Testis (tissue), 5 donors: ENCODE measurements at places on chromosomes 1 and 21. TPM values are rescaled to one million over a fixed set of nuclear protein-coding genes. Genes with fewer than 3 reads are reported as not detected.
A peak's percentile ranks its signal among the peaks of the same experiment; 100 is the strongest.

DNA sequence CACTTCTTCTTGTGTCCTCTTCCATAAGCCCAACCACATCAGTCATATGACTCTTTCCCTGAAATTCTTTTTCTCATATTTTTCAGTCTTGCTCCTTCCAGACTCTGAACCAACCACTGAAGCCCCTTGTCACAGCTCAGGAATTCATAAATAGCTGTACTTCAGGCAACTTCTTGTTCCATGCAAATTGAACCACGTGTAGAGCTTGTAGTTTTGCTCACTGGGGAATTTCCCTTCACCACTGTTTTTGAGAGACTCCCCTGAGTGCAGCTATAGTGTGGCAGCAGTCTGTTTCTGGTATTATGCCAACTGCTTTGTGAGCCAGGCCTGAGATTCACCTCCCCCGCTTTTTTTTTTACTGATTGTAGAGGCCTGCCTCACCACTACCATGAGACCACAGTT is 150.3 kb upstream of the SPAG17 start:
- DNase-seq, result no peak

DONSON gene
- polyA plus RNA-seq, result 46.9 TPM

DNA sequence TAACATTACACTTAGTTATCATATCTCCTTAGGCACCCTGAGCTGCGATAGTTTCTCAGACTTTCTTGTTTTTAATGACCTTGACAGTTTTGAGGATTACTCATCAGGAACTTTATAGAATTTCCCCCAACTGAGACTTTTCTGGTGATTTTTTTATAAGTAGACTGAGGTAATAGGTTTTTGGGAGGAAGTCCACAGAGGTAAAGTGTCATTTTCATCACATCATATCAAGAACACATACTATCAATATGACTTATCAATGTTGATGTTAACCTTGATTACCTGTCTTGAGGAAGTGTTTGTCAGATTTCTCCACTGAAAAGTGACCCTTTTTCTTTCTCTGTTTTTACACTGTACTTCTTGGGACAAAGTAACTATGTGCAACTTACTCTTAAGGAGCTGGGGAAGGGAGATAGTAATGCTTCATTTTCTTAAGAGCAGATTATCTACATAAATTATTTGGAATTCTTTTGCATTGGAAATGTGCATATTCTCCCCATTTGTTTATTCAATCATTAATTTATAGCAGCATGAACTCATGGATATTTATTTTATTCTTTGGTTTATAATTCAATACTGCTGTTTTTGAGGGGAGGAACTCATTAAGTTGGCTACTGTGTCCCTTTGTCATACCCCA is 72.8 kb upstream of the HSD17B7 start:
- DNase-seq, result no peak

- no peak for DNase-seq
Measured at GRCh38 chr1:221911714-221912113, 169.8 kb upstream of the DUSP10 start.

DNA sequence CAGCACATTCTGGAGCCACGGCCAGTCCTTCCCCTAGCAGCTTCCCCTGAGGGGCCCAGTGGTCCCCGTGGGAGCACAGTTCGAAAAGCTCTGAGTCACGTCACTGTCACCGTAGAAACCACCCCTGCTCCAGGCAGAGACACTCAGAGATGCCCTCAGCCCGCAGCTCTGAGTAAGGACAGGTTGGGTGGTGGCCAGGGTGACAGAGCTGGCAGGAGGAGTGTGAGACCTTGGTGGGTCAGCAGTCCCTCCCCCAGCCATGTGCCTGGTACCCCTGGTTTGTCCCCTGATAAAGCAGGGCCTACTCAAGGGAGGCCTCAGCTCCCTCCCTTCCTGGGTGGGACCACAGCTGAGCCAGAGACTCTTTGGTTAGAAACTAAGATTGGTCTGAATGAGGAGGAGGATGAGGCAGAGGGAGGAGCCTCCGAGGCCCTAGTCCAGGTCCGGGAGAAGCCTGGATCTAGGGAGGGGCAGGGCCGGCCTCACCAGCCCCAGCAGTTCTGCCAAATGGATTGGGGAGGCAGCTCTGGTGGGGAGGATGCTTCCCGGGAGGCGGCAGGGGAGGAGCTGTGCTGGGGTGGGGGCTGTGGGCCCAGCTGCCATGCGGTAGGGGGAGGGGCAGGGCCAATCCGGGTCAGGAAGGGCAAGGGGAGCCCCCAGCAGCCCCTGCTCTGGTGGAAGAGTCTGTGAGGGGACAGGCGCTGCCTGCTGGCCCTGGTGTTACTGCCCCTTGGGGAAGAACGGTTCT is 55.2 kb downstream of the SLC9A1 start:
- DNase-seq, result peak; percentile 77

- DNase-seq, result peak; percentile 57
Measured at GRCh38 chr21:32336711-32337110, 38.1 kb downstream of the MRAP start.

GRCh38 chr1:47886141-47886540 is 111.0 kb downstream of the TRABD2B start:
- no peak for DNase-seq

MROH9 gene
- polyA plus RNA-seq, result 2.3 TPM

DNA sequence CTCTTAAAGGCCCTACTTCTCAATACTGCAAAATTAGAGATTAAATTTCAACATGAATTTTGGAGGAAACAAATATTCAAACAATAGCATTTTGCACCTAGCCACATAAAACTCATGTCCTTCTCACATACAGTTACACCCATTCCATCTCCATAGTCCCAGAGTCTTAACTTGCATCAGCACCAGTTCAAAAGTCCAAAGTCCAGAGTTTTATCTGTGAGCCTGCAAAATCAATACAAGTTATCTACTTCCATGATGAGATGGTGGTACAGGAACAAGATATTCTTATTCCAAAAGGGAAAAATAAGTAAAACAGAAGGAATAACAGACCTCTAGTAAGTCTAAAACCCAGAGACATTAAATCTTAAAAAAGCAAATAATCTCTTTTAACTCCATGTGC is 686.0 kb upstream of the ADGRL4 start:
- no peak for DNase-seq

DCDC2B gene
- 2.6 TPM for polyA plus RNA-seq

GRCh38 chr1:98704474-98704873 is 43.0 kb downstream of the SNX7 start:
- peak; percentile 46 for DNase-seq

DNA sequence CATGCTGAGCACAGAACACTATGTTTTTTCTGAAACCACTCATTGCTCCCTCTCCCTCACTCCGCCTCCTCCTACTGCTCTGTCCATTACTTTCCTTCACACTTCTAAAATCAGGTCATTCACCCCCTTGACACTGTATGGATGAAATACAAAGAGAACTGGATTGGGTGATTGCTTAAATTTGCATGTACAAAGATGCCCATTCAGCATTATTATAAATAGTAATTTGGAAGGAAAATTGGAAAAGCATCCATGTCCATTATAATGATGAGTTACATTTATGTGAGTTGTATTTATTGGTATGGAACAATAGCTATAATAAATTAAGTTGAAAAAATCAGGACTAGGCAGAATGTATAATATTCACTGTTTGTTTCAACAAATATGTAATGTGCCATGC is 83.7 kb downstream of the PLD5 start:
- DNase-seq, result no peak

GRCh38 chr1:82337635-82338034 is 536.9 kb downstream of the ADGRL2 start:
- DNase-seq, result no peak

LPAR3 gene
- polyA plus RNA-seq, result 23.3 TPM

CNR2 gene
- polyA plus RNA-seq, result 0.20 TPM

DNA sequence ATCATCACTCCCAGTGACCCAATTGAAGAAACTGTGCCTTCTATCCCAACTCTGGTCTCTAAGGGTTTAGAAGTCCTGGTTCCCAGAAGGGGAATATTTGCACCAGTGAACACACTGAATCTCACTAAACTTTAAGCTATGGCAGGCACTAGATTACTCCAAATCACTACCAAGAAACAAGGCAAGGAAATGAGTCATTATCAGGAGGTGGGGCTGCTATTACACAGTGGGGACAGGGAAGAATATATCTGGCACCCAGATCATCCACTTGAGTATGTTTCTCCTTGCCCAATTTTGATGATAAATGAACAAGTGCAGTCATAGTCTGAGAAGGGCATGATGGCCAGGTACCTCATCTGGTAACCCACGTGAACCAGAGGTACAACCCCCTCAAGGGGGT is 7.0 kb downstream of the MRPL9 start:
- no peak for DNase-seq

TNFAIP8L2 gene
- polyA plus RNA-seq, result 2.1 TPM

DNA sequence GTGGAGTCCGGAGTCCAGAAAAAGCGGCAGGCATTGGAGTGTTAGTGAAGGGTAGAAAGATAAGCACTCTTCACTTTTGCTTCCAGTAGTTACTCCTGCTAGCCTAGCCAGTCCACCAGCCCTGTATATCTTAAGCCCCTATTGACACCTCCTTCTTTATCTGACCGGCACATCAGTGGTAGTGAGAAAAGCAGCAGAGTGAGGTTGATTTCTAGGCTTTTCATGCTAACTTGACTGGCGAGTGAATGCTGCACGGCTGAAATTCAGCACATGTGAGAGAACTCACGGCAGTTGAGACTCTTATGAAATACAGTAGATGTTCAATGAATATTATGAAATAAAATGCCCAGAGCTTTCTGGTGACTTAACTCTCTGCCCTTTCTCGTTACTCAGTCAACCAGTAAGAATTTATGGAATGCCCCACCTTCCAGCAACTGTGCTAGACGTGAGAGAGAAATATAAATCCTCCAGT is 128.2 kb downstream of the CACHD1 start:
- no peak for DNase-seq

CGN gene
- 25.9 TPM for polyA plus RNA-seq

RASAL2 gene
- 25.9 TPM for polyA plus RNA-seq

- no peak for DNase-seq
Measured at GRCh38 chr1:62682531-62682930, 5.7 kb downstream of the DOCK7 start.

- no peak for DNase-seq
Measured at GRCh38 chr1:231116738-231117137, 45.1 kb upstream of the TRIM67 start.
